CD8-positive, alpha-beta T cell (primary cell): ENCODE measurements at places on chromosomes 3 and 15. TPM values are rescaled to one million over a fixed set of nuclear protein-coding genes. Genes with fewer than 3 reads are reported as not detected.

MAP6D1 gene
- not detected for total RNA-seq

SELENOK gene
- 185 TPM for total RNA-seq

PCNP gene
- 175 TPM for total RNA-seq

HTR3E gene
- total RNA-seq, result not detected

CKMT1A gene
- total RNA-seq, result not detected

SAXO2 gene
- total RNA-seq, result 2.9 TPM

GOLGA6D gene
- total RNA-seq, result not detected

TRH gene
- not detected for total RNA-seq

MBD4 gene
- total RNA-seq, result 51.8 TPM

THSD4 gene
- not detected for total RNA-seq

PLOD2 gene
- not detected for total RNA-seq

FAM227B gene
- total RNA-seq, result 4.3 TPM

CSPG4 gene
- total RNA-seq, result not detected

LMLN gene
- 4.4 TPM for total RNA-seq

ECE2 gene
- not detected for total RNA-seq

ACOX2 gene
- not detected for total RNA-seq

VPS8 gene
- 61.4 TPM for total RNA-seq

TRAT1 gene
- 43.4 TPM for total RNA-seq

SEMA7A gene
- total RNA-seq, result 9.4 TPM

SETD5 gene
- total RNA-seq, result 58.9 TPM

ISLR2 gene
- not detected for total RNA-seq

STRIT1 gene
- not detected for total RNA-seq

CMTM7 gene
- 19.5 TPM for total RNA-seq

HYAL1 gene
- 0.30 TPM for total RNA-seq

MED12L gene
- total RNA-seq, result 0.43 TPM

PCLAF gene
- total RNA-seq, result 0.83 TPM

ASB14 gene
- not detected for total RNA-seq

NANOGP8 gene
- not detected for total RNA-seq

CYP8B1 gene
- total RNA-seq, result not detected

UQCC5 gene
- 6.8 TPM for total RNA-seq

FAM3D gene
- total RNA-seq, result not detected

GOLGA8S gene
- not detected for total RNA-seq

CTXND1 gene
- not detected for total RNA-seq

IQCF5 gene
- total RNA-seq, result not detected

CLDN18 gene
- not detected for total RNA-seq

VPS13C gene
- total RNA-seq, result 59.4 TPM

CIDEC gene
- not detected for total RNA-seq
